ENCODE measurements at places on chromosomes 12 and 14.

GRCh38 chr12:110314308-110314707, 33.3 kb downstream of the ATP2A2 start:
- no peak for DNase-seq

DNA sequence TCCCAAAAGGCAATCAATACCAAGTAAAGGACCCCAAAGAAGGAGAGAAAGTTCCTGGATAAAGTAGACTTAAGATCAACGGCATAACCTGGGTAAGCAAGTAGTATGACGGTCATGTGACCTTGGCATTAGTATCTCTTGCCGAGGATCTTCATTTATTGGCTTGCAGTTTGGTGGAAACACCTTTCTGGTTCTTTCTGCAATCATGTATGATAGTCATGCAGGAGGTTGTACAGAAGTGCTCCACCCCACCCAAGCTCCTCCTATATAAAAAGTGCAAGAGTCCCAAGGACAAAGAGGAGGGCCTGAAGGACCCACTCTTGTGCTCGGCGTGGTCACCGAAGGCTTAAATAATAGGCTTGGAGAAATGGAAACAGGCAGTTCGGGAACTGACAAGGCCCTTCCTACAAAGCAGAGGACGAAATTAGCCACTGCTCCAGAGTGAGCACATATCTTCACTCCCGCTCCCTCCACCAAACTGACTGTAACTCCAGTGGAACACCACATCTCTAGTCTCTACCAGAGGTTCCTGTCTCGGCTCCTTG, 750 bp downstream of the CS start:
- peak; percentile 47 for DNase-seq

DNA sequence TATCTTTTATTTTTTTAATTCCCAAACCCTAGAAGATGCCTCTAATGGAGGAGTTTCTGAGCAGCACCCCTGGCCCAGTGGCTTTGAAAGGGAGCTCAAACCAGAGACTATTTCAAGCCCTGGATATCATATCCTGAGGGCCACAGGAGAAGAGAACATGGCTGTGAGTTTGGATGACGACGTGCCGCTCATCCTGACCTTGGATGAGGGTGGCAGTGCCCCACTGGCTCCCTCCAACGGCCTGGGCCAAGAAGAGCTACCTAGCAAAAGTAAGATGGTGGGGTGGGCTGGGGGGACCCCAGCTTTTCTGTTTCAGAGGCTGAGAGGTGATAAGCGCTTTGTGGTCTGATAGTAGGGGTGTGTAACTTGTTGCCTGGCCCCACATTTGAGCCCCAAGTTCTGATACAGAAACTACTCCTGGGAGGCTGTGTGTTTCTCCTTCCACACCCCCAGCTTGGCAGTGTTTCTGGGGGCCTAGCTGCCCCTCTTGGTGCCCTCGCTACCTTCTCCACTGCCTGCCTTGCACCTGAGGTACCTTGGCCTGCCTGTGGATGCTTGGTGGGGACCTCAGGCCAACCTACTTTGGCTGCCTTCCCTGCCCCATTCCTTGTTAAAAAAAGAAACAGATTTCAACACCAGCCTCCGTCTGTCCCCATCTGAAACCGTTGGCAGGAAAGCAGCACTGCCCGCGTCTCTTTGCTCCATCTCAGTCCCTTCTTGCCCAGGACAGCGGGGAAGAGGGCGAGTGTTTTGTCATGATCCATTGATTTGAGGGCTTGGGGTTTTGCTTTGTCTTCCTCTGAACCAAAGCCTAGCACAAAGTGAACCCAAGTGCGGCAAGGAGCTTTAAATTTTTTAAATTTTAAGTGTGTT, 5.7 kb downstream of the TPCN1 start:
- no peak for DNase-seq

DNA sequence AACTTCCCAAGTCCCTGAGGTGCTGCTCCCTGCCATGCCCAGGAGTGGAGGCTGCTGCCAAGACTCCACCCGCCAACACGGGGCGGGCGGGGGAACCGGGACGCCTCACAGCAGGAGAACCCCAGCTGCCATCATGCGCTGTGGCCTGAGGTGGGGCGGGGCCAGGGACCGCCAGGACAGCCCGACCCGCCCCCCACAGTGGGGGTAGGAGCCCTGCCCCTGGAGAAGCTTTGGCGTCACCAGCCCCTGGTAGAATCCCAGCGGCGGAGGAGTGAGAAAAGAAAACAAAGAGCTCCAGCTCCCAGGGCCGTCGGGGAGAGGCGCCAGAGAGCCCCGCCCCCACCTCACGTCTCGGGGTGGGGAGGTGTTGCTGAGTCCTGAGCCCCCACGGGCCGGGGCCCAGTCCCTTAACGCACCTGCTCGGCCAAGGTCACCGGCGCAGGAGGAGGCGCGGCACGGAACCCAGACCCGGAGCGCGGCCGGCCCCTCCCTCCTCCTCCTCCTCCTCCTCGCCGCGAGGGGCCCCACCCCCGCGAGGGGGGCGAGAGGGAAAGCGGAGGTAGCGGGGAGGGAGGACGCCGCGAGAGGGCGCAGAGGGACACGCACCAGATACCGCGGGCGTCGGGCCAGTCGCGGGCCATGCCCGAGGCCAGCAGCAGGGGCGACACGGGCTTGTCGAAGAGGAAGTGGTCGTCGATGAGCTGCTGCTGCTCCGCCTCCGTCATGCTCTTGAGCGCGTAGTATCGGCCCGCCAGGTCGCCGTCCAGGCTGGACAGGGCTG, 1.8 kb downstream of the CKB start:
- peak; percentile 81 for DNase-seq

GRCh38 chr12:126734296-126734695, 1532.7 kb upstream of the TMEM132C start:
- no peak for DNase-seq

GRCh38 chr14:85702191-85702590, 172.2 kb downstream of the FLRT2 start:
- DNase-seq = no peak

GRCh38 chr14:71355324-71356201, 448.3 kb downstream of the PCNX1 start:
- no peak for DNase-seq

GRCh38 chr14:97164021-97164420, 366.8 kb downstream of the VRK1 start:
- no peak for DNase-seq

- DNase-seq = no peak
Observed at GRCh38 chr12:66903782-66904396, 225.0 kb upstream of the GRIP1 start.

- no peak for DNase-seq
Observed at GRCh38 chr14:101716956-101717662, 44.4 kb upstream of the PPP2R5C start.
